ENCODE measurements at places on chromosomes 13 and 19.

DNA sequence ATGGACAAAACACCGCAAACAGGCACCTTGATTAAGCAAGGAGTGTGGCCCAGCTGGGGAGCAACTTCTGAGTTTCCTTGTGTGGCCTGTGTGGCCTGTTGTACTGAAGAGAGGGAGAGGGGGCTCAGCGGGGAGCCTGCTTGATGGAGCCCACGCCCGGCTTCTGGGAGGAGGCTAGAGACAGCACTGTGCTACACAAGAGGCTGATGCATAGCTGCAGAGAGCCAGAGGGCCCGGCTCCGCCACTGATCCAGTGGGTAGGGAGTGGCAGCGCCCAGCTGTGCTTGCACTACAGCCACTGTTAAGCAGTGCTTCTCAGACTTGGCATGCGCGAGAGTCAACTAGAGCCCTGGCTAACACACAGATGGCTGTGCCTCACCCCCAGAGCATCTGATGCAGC lies 19.0 kb downstream of the LYL1 start:
- no peak for DNase-seq

- DNase-seq: no peak
Observed at GRCh38 chr19:33408116-33408515, 34.6 kb downstream of the CEBPG start.

- no peak for DNase-seq
Observed at GRCh38 chr13:38350114-38350617, 515 bp downstream of the UFM1 start.

- no peak for DNase-seq
Observed at GRCh38 chr19:48915757-48916156, 15.6 kb downstream of the NUCB1 start.

- DNase-seq: no peak
Observed at GRCh38 chr13:99331881-99332293, 24.7 kb upstream of the GPR183 start.

DNA sequence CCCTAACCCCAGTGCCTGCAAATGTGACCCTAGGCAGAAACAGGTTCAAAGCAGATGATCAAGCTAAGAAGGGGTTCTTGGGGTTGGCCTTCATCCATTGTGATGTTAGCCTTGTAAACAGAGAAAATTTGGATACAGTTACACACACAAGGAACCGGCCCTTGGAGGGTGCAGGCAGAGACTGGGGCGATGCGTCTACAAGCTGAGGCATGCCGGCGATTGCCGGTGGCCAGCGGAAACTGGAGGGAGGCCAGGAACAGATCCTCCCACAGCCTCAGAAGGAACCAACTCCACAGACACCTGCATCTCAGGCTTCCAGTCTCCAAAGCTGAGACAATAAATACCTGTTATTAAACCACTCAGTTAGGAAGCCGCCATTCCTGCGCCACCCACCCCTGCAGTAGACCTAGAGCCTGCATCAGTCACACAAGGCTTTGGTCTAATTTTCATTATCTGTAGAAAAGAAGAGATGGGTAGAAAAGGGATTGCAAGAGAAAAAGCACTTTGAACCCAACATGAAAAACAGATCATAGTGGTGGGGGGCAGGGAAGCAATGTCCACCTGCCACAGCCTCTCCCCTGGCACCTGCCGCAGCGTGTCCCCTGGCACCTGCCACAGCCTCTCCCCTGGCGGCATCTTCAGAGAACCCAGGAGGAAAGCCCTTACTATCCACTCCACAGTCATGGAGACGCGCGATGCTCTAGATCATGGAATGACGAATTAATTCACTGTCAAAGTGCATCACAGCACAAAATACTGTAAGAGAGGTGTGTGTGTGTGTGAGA lies 119.7 kb upstream of the SOX1 start:
- no peak for DNase-seq

DNA sequence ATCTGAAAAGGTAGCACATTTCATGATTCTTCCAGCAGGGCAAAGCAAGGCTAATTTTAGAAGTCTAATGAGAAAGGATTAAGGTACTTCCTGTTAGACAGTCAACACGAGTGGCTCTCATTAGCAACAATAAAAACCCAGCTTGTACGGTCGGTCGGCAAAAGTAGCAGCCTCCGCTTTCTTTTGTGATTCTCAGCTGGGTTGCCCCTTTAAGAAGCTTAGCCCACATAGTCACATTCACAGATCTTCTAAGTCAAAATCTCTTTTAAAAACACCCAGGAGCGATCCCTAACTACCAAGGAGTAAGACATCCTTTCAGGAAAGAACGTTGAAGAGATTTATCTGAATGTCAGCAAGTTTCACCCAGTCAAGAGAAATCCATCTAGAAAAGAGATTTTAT lies 684.8 kb downstream of the DIAPH3 start:
- no peak for DNase-seq

- no peak for DNase-seq
Observed at GRCh38 chr19:48648134-48648533, 2.1 kb upstream of the CA11 start.

DNA sequence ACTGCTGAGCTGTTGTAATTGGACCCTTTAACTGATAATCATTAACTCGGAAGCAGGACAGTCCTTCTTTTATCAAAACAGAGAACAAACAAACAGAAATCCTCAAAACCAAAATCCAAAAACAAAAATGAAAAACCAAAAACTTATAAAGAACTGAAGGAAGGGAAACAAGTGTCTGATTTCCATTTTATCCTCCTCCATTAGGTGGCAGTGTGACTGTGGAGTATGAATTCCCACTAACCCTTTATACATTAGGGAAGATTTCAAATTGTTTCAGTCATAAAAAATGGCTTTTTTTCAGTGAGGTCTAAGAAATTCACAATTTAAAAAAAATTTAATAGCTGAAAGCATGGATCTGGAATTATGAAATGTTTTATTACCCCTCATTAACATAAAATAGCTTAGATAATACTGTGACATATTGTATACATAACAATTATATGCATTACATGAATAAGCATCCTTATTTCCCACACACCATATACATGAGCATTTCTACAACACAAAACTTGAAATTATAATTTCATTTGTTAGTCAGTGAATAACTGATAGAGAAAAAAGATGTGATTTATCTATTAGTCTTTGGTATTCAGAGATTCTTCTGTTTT lies 1074.3 kb upstream of the PCDH9 start:
- DNase-seq: no peak

- DNase-seq: no peak
Observed at GRCh38 chr19:44809577-44810233, 802 bp downstream of the BCAM start.

DNA sequence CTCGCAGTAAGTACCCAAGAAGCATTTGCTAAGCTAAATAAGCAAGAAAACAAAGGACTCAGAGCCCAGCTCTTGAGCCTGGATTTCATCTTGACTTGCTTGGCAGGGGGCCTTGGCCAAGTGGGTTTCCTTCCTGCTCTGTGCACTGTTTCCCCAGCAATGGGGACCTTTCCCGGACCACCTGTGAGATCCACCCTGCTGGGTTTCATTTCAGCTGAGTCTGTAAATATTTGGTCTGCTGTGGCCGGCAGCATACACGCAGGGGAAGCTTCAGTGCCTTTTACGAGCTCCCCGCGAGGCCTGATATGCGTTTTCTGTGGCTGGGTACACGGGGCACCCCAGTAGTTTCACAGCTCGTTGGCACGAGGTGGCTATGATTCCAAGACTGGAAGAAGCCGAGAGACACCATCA lies 12.4 kb upstream of the TINCR start:
- DNase-seq: no peak

DNA sequence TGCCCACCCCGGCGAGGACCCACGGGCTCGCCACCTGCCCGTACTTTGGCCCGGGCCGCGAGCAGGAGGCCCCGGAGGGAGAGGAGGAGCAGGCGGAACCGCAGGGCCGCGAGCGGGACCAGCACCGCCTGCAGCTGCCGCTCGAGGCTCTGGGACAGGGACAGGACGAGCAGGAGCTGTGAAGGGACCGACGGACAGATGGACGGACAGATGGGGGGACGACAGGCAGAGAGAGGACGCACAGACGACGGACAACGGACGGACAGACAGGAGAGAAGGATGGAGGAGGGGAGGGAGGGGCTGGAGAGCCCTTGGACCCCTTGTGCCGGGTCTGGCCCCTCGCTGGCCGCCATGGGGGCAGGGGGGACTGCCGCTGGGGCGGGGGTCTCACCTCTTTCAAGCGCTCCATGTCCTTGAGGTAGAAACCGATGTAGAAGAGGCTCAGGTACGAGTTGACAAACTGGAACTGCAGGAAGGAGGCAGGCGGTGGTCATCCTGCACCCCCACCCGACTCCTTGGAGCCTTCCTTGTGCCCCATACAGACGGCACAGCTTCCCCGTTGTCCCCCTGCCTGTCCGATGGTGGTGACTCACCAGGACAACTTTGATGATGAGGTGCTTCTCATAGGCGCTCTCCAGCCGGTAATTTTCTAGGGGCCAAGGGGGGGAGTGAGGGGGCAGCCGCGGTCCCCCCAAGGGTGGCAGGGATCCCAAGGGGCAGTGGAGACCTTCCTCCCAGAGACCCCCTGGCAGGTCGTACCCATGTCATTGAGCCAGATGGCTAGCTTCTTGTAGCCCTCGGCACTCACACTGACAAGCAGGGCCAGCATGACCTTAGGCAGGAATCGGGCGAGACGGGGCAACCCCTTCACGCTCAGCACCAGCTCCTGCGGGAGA lies 5.0 kb downstream of the ANO8 start:
- no peak for DNase-seq

DNA sequence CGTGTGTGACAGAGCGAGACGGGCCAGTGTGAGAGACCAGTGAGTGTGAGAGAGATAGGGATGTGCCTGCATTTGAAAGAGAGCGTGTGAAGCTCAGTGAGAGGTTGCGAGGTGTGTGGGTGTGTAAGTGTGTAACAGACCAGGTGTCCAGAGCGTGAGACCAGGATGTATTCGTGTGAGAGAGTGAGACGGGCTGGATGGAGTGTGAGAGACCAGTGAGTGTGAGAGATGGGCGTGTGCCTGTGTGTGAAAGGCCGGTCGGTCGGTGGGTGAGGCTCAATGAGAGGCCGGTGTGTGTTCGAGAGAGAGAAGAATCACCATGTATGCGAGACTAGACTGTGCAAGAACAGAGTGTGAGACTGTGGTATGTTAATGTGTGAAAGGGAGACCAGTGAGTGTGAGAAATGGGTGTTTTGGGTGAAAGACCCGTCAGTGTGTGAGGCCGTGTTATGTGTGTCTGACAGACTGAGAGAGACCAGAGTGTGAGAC lies 679 bp downstream of the ZNF471 start:
- DNase-seq: peak; percentile 14

DNA sequence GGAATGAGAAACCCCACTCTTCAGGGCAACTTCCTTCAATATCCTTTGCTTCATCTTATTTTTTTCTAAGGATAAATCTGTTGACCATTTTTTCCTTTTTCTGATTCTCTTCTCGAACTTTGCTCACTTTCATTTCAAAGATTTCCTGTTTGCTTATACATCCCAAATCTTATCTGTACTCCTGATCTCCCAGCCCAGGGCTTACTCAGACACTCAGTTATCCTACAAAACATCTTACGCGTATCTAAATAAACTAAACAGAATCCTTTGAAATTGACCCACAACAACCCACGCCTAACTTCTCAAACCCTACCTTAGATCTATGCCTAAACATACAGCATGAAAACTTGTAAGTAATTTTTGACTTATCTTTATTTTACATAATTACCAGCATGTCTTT lies 179.2 kb downstream of the ABCC4 start:
- DNase-seq: no peak

GRCh38 chr19:18416778-18417249 lies 2.4 kb upstream of the SSBP4 start:
- peak; percentile 70 for DNase-seq

DNA sequence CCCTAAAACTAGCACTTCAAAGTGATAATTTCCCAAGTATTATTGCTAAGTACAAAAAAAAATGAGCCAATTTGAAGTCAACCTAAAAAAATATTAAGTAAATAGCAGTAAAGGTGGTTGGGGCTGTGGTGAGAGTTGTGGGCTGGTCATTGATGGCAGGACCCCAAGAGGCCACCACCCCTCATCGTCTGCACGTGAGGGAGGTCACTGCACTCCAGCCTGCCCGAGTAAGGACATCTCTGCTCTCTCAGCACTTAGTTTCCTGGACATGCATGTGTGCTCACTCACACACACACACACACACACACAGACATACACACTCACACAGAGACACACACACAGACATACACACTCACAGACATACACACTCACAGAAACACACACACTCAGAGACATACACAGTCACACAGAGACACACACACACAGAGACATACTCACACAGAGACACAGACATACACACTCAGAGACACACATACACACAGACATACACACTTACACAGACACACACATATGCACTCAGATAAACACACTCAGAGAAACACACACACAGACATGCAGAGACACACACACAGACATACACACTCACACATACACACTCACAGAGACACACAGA lies 127.2 kb upstream of the SOX1 start:
- DNase-seq: no peak

DNA sequence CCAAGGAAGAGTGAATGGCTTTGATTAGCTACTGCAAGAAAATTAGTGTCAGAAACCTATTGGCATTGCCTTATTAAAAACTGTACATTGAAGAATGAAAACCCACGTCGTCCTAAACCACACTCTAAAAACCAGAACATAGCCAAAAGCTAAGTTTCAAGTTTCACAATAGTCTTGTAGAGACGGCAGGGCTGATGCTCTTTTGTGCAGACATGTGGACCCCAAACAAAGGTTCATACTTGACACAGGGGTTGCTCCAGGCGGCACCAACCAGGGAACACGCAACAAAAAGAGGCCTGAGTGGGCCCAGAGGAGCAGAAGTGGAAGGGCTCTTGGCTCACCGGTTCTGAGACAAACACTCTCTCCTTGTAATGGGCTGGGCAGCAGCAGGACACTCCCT lies 28.6 kb upstream of the MIR17HG start:
- no peak for DNase-seq

- DNase-seq: no peak
Observed at GRCh38 chr13:85799097-85799582, at the start of gene SLITRK6. SLITRK6 (minus strand) TSS chr13:85799419; CDS start chr13:85796508, 2,911 bp downstream.

GRCh38 chr13:109667807-109668291 lies 118.5 kb downstream of the IRS2 start:
- DNase-seq: no peak

DNA sequence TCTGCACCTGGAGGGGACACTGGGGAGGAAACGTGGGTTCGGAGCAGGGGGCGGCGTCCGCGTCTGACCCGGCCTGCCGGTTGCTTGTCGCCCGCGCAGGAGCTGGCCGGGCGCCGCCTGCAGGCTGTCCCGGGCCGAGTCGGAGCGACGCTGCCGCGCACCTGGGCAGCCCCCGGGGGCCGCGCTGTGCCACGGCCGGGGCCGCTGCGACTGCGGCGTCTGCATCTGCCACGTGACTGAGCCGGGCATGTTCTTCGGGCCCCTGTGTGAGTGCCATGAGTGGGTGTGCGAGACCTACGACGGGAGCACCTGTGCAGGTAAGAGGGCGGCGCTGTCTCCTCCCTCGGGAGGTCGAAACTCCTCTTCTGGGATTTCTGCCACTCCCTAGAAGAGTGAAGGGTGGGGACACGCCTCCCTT lies 1.3 kb downstream of the ITGBL1 start:
- no peak for DNase-seq

DNA sequence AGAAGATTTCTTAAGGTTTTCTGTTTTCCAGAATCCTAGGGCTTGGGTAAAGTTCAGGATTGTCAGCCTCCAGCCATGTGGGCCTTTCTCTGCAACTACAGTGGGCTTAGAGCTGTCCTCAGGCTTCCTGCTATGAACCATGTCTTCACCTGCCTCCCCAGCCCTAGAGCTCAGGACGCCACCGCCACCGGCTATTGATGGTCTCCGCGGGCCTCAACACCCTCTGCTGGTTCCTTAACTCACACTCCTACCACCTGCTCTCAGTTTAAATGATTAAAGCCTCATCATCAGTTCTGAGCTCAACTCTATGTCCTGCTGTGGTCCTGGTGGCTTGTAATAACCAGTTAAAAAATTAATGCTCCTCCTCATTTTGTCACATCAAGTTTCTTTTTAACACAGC lies 221.0 kb downstream of the EFNB2 start:
- DNase-seq: no peak

Measured in bone marrow (tissue), 2 donors.